ENCODE measurements at places on chromosomes 13 and 19. TPM values are rescaled to one million over a fixed set of nuclear protein-coding genes. Genes with fewer than 3 reads are reported as not detected.
A peak's percentile ranks its signal among the peaks of the same experiment; 100 is the strongest.

- no peaks in the 10 kb centered on the region for H3K27me3 ChIP-seq
- DNase-seq = no peak
- H3K4me1 ChIP-seq = no peaks in the 10 kb centered on the region
- H3K4me3 ChIP-seq = no peak overlapping the region
- H3K27ac ChIP-seq = no peak overlapping the region
- no peaks in the 10 kb centered on the region for H3K36me3 ChIP-seq
Measured at GRCh38 chr19:50481351-50482149, 4.9 kb upstream of the GARIN5A start.

GRCh38 chr19:24078680-24079079, 8.3 kb upstream of the ZNF254 start:
- H3K36me3 ChIP-seq = no peaks in the 10 kb centered on the region
- H3K27ac ChIP-seq = no peak overlapping the region
- no peak for DNase-seq
- no peaks in the 10 kb centered on the region for H3K27me3 ChIP-seq
- no peaks in the 10 kb centered on the region for H3K4me1 ChIP-seq
- H3K4me3 ChIP-seq = no peak overlapping the region

GRCh38 chr13:94607939-94608338, 6.3 kb downstream of the GPR180 start:
- no peaks in the 10 kb centered on the region for H3K4me1 ChIP-seq
- no peaks in the 10 kb centered on the region for H3K27me3 ChIP-seq
- no peaks in the 10 kb centered on the region for H3K36me3 ChIP-seq
- no peak overlapping the region for H3K4me3 ChIP-seq
- no peak for DNase-seq

- DNase-seq = peak; percentile 20
- H3K4me3 ChIP-seq = no peak overlapping the region
- no peaks in the 10 kb centered on the region for H3K27me3 ChIP-seq
- no peaks in the 10 kb centered on the region for H3K4me1 ChIP-seq
Measured at GRCh38 chr19:37999309-38000213, 92.6 kb downstream of the SIPA1L3 start.

DNA sequence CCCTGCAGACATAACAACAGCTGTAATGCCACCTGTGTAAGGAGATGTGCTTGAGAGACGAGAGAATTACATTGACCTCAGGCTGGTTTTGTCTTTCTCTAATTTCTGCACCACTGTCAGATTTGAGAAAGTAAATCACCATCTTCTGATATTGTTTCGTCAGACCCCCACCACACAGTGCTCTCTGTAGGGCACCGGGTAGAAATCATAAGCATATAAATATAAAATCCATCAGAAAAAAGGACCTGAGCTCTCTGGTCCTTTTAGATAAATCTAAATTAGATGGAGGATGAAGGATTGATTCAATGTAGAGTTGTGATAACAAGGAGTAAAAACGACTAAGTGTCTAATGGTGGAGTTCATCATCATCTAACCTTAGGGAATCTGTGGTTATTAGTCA, 1981.0 kb upstream of the PRR20A start:
- no peaks in the 10 kb centered on the region for H3K4me1 ChIP-seq
- H3K27me3 ChIP-seq = no peaks in the 10 kb centered on the region
- no peak overlapping the region for H3K4me3 ChIP-seq
- H3K27ac ChIP-seq = no peak overlapping the region

DNA sequence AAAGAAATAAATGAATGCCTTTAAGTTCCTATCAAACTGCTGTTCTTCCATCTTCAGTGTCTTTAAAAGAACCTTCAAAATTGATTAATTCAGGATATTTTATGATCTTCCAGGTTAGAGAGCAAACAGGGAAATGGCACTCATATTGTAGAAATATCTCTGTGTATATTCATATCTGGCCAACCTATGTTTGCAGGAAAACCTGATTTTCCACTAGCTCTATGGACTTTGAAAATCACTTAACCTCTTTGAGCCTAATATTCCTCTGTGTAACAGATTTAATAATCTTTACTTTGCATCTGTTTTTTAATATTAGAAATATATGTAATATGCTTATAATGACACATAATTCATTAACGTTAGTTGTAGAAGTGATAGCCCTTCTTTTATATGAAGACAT, 227.7 kb upstream of the ATXN8OS start:
- no peaks in the 10 kb centered on the region for H3K4me1 ChIP-seq
- no peak for DNase-seq
- no peak overlapping the region for H3K4me3 ChIP-seq
- H3K27ac ChIP-seq = no peak overlapping the region
- H3K27me3 ChIP-seq = no peaks in the 10 kb centered on the region

- no peak overlapping the region for H3K4me3 ChIP-seq
- H3K4me1 ChIP-seq = no peaks in the 10 kb centered on the region
- H3K27me3 ChIP-seq = no peaks in the 10 kb centered on the region
Measured at GRCh38 chr19:17125062-17125727, 49.6 kb downstream of the MYO9B start.

The SYT3 gene
- total RNA-seq = not detected

The MBD3L2 gene
- total RNA-seq = not detected

DNA sequence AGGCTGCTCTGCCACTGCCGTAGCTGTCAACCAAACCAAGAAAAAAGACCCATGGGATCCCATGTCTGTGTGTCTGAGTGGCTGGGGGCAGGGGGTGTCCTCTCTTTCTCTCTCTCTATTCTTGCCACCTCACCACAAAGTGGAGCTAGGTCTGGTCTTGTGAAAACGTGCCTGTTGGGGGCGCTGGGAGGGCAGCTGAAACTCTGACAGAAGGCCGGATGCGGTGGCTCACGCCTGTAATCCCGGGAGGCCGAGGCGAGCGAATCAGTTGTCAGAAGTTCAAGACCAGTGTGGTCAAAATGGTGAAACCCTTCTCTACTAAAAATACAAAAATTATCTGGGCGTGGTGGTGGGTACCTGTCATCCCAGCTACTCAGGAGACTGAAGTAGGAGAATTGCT, 29.2 kb downstream of the ZNF146 start:
- H3K4me1 ChIP-seq = no peaks in the 10 kb centered on the region
- no peak for DNase-seq
- H3K27ac ChIP-seq = no peak overlapping the region
- H3K4me3 ChIP-seq = no peak overlapping the region
- no peaks in the 10 kb centered on the region for H3K27me3 ChIP-seq

DNA sequence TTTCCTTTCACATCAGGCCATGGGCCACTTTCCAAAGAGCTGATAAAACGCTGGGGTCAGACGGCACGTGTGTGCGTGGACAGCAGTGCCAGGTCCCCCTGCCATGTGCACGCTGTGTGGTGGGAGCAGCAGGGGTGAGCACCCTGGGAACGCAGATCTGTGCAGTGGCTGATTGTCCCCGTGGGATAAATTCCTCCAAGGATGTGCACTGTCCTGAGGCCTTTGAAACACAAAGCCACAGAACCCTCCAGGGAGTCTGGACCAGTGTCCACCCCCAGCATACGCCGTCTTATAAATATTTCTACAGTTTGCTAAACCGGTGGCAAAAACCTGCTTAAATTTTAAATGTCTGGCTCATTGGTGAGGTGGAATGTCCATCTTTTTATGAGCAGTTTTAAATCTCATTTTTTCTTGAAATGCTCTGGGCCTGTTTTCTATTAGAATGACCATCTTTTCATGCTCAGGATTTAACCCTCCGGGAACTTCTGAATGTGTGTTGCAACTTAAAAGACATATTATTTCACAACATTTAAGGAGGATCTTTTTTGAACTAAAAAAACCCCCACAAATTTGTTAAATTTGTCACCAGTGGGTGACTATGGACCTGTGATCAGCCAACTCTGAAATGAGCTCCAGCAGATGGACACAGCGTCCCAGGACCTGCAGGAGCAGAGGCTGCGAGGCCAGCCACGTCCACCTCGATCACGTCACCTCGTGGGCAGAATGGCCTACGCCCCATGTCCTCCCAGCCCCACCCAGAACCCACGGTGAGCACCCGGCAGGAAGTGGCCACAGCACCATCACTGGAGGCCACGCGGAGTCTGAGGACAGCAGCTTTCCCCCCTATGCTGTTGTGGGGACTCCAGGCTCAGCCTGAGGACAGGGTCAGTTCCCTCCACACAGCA, 68.6 kb downstream of the RASA3 start:
- peak overlapping the region; percentile 98 for H3K27ac ChIP-seq
- DNase-seq = peak; percentile 76
- H3K27me3 ChIP-seq = no peaks in the 10 kb centered on the region
- H3K4me1 ChIP-seq = peaks cover 28% of the 10 kb centered on the region

DNA sequence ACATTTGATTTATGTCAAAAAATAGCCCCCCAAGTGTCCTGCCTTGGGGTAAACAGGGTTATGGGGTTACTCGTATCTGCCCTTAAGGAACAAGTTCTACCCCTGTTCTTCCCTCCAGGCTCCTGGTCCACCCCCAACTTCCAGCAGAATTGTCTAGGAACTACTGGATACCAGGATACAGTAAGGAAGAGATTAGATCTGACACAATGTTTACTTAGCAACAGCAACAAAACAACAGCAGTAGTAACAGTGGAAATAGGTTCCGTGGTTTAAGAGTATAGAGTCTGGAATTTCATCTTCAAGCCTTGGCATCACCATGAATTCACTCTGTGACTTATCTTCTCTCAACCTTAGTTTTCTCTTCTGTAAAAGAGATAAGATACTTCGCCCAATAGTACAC, 1.7 kb upstream of the FAM98C start:
- H3K36me3 ChIP-seq = no peaks in the 10 kb centered on the region
- H3K4me1 ChIP-seq = no peaks in the 10 kb centered on the region
- H3K4me3 ChIP-seq = no peak overlapping the region
- DNase-seq = no peak
- no peaks in the 10 kb centered on the region for H3K27me3 ChIP-seq

The MBD3L3 gene
- not detected for total RNA-seq

The APLP1 gene
- 16.2 TPM for total RNA-seq

- H3K27me3 ChIP-seq = no peaks in the 10 kb centered on the region
- DNase-seq = no peak
- H3K27ac ChIP-seq = no peak overlapping the region
- H3K36me3 ChIP-seq = no peaks in the 10 kb centered on the region
Measured at GRCh38 chr19:41447732-41448332, 4.9 kb downstream of the ERICH4 start.
